ENCODE measurements at places on chromosomes 3 and 15.

DNA sequence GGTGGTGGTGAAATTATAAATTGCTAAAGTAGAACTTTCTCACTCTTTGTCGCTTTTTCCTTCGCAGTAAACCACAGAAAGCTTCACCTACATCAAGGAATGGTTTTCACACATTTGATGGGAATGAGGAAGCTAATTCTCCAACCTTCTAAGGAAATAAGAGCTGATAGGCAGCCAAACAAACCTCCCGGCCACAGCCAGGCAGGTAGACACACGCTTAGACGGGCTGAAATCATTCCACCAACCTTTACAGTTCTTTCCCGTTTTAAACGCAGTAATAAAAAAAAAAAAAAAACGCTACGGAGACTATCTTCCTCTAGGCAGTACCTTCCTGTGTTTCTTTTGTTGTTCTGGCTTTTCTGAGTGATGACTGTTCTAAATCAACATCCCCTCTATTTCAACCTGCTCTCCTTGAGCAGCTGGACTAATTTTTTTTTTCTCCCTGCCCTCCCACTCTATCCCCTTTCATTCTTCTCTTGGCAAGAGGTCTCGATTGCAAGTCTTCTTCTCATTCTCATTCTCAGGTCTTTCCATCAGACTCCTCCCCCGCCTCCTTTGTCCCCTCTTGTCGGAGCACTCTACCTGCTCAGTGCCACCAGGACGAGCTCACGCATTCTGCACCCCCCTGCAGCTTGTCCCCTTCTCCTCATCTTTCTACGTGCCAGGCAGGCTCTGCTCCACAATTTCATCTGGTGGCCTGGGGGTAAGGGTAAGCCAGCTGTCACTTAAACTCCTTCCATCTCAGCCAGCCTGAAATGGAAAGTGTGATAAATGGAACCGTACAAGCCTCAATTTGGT, 391.1 kb upstream of the MDFIC2 start:
- DNase-seq, result no peak

DNA sequence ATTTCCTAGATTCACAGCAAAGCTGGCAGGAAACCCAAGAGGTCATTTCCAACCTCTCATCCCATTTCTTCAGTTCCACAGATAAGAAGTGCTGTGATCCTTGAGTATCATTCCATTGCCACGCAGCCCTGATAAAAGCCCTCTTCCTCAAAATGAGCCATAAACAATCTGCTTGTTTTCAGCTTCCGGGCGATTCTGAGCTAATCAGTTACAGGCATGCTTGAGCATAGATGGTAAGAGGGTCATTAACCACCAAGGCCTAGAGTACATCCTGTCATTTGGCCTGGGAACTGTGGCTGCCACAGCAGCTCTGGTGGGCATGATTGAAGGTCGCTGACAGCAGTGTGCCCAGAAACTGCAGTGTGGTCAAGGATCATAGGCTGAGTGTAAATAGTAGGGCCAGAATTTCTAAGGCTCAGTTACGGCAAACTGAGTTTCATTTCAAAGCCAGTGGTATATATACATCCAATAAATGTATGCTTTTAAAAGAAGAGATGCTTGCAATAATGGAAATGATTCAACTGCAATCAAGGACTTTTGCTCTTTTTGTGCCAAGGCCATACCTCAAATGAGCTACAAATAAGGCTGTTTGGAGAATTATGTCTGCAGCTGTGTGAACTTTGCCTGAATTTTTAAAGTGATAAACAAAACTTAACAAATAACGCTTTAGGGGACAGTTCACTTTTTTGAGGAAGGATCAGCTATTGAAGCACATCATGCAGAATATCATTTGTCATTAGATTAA, 47.3 kb downstream of the P3H2 start:
- DNase-seq, result no peak

- no peak for DNase-seq
Measured at GRCh38 chr3:106969596-106969995, 407.6 kb upstream of the CCDC54 start.

DNA sequence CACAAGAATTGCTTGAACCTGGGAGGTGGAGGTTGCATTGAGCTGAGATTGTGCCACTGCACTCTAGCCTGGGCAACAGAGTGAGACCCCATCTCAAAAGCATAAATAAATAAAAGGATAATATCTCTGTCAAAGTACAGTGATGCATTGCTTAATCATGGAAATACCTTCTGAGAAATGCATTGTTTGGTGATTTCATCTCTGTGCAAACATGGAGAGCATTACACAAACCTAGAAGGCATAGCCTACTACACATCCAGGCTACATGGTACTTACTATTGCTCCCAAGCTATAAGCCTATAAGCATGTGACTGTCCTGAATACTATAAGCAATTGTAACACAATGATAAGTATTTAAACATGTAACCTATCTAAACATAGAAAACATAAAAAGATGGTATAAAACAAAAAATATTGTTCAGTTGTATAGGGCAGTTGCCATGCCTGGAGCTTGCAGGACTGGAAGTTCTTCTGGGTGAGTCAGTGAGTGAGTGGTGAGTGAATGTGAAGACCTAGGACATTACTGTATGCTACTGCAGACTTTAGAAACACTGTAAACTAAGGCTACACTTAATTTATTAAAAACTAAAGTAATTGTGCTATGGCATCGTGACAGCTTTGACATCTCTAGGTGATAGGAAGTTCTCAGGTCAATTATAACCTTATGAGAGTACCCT, 93.6 kb upstream of the SNRPN start:
- DNase-seq, result no peak

DNA sequence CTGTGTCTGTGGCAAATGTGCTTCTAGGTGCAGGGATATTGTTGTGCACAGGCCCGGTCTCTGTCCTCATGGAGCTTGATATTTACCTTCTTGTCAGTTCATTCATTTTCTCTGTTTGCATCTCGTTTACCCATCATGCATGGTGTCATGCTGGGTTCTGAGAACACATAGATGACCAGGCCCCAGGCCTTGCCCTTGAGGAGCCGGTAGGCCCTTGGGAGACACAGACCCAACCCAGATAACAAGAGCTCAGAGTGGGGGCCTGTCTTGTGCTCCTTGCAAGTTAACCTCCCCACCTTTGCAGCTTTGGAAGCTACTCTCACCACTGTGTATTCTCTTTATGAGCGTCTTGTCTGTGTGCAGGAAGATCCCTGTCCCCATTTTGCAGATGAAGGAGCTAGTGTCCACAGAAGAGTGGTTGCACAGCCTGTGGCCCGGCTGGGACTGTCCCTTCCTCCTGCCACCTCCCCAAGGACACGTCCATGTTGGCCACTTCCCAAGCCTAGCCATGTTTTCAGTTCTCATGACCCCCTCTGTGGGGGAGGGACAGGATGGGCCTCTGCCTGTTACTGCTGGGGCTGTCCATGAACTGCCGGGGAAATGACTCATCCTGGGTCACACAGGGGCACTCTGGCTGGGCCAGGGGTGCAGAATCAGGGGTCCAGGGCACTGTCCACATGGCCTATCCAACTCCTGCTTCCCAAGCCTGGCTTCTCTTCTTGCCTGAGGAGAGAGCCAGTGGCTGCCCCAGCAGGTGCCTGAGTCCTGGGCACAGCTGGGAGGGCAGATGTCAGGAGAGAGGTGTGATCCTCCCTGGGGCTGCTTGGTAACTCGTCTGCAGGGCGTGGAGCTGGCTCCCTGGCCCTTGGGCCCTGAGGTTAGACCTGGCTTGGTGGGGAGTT, 3.4 kb downstream of the SNX33 start:
- no peak for DNase-seq

- DNase-seq, result no peak
Measured at GRCh38 chr15:32732574-32733157, 14.9 kb downstream of the GREM1 start.

DNA sequence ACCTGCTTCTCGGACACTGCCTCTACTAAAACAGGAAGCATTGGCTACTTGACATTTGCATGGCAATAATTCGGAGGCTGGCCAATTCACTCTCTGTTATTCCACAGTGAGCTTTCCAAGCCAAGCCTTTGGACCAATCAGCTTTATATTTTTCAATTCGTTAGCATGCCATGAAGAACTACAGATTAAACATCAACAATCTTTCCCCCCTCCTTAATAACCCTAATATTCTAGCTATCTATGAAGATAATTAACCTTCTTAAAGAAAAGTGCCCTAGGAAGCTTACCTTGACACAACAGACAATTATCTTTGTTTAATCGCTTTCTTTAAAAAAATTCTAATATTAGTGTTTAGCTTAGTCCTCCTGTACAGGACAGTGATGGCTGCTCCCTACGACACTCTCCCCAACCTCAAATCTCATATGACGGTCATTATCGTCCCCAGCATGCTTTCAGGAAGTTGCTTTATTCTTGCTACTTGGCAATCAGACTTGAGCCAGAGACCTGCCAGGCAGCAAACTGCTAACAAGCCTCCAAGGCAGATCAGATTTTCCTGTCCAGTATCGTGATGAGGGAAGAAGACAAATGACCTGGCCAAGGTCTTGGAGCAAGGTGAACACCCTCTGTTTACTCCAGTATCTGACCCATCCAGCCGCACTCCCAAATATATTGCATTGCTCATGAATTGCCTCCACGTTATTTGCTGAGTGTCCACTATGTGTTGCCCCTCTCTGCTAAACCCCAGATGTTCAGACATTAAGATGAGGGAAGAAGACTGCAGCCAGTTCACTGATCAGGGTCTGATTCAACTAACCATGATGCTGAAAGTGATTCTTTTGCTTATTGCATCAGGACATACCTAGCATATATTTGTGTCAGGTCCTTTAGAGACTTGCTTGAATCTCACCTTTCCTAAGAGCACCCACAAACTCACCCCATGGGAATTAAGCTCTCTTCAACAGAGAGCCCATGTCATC, 68.1 kb upstream of the LPP start:
- DNase-seq, result no peak

- DNase-seq, result no peak
Measured at GRCh38 chr3:163347944-163348343, 1730.4 kb downstream of the SI start.

DNA sequence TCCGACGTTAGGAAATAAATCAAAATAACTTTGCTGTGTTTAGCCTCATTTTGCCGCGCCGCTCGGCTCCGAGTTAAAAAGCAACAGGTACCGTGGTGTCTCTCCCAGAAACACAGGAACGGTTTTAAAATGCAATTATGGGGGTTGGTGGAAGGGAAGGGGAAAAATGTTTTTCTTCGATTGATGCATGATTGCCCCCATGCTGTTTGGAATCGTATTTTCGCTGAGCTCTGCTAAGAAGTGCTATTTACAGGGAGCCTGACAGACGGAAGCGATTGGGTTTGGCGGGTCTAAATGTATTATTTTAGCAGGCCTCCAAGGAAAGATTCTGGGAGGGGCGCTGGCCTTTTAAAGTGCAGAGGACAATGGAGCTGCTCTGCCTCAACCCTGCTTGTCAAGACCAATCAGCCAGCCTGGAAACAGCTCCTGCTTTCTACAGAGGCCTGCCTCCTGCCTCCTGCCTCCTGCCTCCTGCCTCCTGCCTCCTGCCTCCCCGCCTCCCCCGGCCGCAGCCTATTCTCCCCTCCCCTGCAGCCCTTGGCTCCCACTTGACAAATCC, 156.7 kb upstream of the TLE3 start:
- DNase-seq, result no peak

DNA sequence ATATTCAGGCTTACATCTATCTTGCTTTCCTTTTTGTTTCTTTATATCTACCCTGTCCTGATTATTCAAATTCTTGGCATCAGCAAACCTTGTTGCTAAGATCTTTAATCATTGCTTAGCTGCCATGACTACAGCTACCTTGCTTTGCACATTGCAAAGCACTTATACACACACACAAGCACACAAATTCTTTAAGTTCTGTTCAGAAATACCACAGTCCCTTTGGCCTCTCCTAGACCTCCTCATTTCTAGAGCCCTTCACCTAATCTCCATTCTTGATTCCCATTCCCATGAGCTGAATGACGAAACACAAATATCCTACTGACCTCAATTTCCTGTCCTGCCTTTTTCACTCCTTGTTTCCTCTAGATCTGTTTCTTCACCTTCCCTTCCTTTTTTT, 409.6 kb downstream of the UNC13C start:
- DNase-seq, result no peak

DNA sequence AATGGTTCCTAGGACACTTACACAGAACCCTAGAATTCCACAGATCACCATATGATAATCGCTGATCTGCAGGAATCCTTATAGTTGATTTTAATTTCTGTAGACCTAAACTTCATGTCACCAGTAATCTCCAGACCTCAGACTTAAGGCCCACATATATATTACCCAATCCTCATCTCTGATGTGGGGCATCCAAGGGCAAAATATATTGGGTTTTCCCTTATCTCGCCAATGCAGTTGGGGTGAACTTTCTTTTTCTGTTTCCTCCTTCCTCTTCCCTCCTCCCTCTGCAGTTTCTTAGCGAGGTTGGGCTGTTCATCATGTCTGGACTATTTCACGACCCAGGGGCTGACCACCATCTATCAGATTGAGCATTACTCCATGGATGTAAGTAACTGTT, 230.2 kb downstream of the P3H2 start:
- no peak for DNase-seq

DNA sequence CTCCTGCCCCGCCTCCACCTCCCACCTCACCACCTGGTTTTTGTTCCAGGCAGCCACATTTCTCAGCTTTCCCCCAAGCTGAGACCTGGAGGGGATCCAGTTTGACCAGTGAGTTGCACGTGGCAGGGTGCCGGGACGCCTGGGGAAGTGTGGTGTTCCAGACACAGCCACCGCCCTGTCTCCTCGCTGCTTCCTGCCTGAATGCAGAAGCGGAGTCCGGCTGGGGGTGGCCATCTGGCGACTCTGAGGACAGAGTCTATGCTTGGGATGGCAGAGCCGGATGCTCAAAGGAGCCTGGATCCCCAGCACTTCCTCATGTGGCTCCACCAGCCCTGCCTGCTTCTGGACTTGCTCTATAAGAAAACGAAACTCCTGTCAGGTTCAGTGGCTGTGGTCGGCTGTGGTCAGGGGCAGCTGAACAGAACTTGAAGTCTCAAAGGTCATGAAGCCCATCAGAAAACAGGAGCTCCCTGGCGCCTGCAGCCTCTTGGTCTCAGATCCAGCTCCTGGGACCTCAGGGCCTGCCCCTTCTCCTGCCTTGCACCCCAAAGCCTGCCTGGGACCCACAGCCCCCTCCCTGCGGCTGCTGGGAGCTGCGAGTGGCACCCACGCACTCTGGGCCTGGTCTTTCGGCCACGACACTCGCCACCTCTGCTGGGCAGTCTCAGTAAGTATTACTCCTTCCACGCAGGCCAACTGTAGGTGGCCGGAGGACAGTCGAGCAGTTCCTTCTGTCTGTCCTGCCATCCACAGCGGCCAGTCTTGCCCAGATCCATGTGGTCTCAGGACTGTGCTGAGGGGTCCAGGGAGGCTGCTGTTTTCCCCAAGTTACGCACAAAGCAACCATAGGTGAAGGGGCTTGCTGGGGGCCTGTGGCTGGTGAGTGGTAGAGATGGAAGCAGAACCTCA, 112.8 kb upstream of the MEF2A start:
- no peak for DNase-seq

DNA sequence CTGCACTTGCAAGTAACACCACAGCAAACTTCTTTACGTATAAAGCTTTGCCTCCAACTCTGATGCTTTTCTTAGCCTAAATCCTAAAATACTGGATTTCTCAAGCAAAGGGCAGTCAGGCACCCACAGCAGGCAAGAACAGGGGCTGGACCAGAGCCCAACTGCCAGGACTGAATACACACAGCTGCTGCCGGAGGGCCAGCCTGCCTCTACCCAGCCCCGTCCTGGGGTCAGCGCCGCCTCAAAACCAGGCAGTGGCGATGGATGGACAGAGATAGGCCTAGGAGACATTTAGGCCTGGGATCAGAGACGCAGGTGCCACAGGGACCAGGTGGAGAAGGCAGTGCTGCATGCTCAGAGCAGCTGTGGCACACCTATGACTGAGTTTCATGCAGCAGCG, 47.6 kb upstream of the SEC61A1 start:
- DNase-seq, result no peak

- no peak for DNase-seq
Measured at GRCh38 chr3:177229791-177230190, 32.5 kb upstream of the TBL1XR1 start.
